ENCODE measurements at places on chromosomes 3 and 15.
A peak's percentile ranks its signal among the peaks of the same experiment; 100 is the strongest.

- DNase-seq = no peak
Observed at GRCh38 chr3:58408906-58409305, 24.7 kb downstream of the PDHB start.

DNA sequence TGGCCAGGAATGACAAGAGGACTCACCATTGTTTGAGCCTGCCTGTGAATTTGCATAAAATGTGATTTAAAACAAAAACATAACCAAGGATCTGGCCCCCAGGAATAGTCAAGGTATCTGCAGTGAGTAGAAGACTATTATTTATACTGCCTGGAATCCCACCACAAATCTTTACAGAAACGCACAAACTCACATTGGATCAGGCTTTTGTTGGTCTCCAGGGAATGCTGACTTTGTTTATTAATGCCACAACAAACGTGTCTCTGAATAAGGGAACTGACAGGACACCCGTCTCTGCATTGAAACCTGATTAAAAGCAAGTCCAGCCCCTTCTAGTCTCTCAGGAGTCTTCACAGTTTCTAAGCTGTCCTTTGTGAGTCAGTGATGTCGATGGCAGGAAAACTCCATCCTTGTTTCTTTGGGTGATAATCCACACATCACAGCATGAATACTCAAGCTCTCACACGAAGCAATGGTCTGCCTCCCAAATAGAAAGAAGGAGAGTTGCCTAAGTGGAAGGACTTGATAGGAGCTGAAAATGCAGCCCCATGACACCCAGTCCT is 37.7 kb downstream of the CLDN18 start:
- no peak for DNase-seq

DNA sequence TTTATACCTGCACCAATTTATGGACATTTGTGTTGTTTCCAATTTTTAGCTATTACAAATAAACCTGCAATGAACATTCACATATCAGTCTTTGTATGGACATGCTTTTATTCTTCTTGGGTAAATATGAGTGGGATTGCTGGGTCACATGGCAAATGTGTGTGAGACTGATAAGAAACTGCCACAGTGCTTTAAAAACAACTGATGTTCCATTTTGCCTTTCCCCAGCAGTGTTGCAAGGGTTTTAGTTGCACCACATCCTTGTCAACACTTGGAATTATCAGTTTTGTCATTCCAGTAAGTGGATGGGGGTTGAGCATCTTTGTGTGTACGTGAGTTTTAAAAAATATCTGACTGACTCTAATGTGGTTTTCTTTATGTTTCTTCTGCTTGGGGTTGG is 191.2 kb downstream of the PLCL2 start:
- DNase-seq = no peak

- no peak for DNase-seq
Observed at GRCh38 chr3:127073941-127074820, 91.3 kb downstream of the PLXNA1 start.

DNA sequence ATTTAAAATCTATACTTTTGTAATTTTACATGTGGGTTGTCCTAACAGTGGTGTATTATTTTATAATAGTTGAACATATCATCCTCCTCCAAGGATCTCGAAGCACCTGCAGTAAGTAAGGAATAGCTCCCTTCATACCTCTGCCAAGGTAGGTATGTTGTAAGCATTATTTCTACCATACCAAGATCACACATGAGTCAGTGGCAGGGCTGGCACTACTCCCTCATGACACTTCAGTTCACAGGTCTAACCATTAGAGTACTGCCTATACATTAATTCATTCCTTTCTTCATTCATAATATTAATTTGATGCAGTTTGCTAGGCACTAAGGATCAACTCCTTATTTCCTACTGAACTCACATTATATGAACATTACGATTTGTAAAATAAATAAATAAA is 11.9 kb upstream of the LEKR1 start:
- no peak for DNase-seq

GRCh38 chr15:58115692-58116091 is 22.5 kb upstream of the AQP9 start:
- DNase-seq = no peak

- DNase-seq = peak; percentile 15
Observed at GRCh38 chr3:9552252-9552999, 1.2 kb downstream of the LHFPL4 start.

GRCh38 chr3:126655887-126656286 is 963 bp upstream of the TXNRD3 start:
- DNase-seq = no peak

- peak; percentile 13 for DNase-seq
Observed at GRCh38 chr15:76840830-76841460, 64.2 kb downstream of the SCAPER start.

DNA sequence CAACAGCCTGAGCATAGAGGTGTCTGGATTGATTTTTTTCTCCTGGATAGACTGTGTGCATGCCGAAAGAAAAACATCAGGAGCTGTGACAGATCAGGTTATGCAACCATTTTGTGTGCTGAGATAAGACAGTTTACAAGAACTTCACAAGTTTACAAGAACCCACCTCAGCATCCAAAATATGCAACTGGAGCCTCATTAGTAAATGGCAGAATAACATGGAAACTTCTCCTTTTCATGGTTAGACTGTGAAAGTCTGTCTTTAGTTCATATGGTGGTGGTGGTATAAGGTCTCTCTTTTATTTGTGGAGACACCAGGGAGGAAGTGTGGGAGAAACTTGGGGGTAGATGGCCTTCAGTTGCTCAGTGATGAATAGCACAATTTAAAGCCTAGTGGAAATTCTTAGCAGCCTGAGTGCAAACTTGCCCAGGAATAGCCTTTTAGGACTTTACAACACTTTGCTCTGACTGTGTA is 3.7 kb upstream of the ZNF609 start:
- no peak for DNase-seq

GRCh38 chr15:77714023-77714422 is 81.3 kb upstream of the LINGO1 start:
- DNase-seq = no peak

- no peak for DNase-seq
Observed at GRCh38 chr15:58361273-58361759, 70.5 kb upstream of the LIPC start.

GRCh38 chr3:115098354-115099073 is 48.6 kb downstream of the ZBTB20 start:
- DNase-seq = no peak

DNA sequence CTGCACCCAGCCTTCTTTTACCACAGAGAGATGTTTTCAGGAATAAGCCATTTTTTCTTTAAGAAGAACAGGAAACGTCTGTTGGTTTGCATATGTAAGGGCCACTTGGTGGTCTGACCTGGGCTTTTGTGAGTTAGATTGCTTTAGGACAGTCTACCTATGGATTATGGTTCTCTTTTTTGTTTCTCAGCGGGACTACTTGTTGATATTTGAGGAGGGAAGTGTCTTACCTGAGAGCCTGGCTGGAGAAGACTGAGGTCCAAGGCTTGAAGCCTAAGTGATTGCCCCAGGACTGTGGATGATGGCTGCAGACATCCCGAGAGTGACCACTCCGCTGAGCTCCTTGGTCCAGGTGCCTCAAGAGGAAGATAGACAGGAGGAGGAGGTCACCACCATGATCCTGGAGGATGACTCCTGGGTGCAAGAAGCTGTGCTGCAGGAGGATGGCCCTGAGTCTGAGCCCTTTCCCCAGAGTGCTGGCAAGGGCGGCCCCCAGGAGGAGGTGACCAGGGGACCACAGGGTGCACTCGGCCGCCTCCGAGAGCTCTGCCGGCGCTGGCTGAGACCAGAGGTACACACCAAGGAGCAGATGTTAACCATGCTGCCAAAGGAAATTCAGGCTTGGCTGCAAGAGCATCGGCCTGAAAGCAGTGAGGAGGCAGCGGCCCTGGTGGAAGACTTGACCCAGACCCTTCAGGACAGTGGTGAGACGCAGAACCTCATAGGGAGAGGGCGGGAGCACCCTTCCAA is 3.0 kb downstream of the ZSCAN2 start:
- no peak for DNase-seq

DNA sequence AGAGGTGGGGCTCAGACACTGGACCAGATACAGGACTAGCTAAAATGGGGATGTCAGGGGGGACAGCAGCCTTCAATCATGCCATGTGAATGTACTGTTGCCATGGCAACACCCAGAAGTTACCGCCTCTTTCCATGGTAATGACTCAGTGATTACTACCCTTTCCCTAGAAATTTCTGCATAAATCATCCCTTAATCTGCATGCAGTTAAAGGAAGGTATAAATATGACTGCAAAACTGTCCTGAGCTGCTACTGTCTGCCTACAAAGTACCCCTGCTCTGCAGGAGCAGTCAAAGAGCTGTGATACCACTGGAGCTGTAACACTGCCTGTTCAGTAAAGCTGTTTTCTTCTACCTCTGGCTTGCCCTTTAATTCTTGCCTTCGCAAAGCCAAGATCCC is 168.2 kb downstream of the PEAK1 start:
- DNase-seq = no peak

GRCh38 chr3:166444336-166444735 is 607.1 kb upstream of the BCHE start:
- DNase-seq = no peak

- DNase-seq = no peak
Observed at GRCh38 chr3:113054552-113054951, 63.8 kb downstream of the GTPBP8 start.

DNA sequence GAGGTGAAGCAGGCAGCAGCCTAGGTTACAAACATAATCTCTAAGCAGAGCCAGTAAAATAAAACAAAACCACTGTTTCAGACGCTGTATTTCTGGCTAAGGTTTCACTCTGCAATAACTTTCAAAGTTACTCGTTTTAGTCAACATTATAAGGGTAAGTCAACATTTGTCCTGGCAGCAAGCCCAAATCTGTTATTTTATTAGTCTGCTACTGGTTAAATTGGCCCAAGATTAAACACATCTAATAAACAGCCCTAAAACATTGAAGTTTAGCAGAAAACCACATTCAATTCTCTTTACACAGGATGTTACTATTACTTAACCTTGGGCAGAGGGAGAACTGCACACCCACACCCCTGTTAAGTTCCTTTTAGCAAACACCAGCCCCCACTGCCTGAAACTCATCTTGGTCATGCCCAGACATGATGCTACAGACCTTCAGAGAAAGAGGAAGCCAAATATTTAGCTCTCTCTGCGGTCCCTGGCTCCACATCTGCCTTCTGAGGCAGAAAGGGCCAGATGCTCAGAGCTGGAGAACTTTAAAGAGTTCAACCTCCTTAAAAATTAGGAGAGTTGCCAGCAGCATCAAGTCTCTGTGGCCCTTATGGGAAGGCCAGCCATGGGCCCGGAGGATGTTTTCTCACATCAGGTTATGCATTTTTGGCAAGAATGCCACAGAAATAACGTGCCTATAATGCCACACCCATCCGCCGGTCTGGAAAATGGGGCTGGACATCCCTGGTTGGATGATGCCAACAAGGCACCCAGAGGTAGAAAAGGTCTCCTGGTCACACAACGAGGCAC is 17.9 kb downstream of the ARHGEF3 start:
- DNase-seq = no peak

GRCh38 chr3:119322835-119323722 is 28.9 kb downstream of the ARHGAP31 start:
- peak; percentile 67 for DNase-seq

DNA sequence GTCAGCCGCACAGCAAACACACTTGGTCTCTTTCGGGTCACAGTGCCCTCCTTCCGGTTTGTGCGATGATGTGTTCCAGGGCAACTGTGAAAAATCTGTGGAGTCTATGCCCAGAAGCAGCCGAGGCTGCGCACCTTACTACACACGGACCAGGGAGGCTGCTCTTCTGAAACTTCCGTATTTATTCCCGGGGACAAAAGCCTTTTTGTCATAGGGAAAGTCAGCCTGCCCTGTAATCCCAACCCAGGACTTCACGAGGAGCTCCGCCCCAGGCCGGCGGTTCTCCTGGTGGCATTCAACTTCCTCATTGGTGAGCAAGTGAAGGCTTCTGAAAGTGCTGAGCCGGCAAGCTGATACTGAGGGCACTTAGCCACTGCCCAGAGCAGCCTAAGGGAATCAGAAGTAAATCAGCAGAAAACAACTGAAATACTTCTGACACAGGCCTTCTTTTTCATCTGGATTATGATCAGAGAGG is 126.5 kb downstream of the FMN1 start:
- no peak for DNase-seq

DNA sequence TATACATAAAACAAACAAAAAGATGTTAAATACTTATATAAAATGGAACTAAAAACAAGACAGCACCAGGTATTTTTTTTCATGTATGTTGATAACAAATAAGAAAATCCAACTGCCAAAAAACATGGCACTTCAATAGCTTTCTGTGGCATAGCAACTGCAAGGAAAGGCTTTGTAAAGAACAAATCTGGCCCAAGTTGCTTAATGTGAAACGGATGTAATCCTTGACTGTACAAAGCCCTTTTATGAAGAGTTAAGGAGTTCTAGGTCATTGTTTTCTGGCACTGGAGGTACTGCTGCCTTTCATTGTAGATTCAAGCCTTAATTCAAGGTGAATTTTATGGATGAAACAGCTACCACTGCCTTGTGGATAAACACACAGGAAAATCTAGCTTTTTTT is 68.8 kb upstream of the SLC12A8 start:
- no peak for DNase-seq

DNA sequence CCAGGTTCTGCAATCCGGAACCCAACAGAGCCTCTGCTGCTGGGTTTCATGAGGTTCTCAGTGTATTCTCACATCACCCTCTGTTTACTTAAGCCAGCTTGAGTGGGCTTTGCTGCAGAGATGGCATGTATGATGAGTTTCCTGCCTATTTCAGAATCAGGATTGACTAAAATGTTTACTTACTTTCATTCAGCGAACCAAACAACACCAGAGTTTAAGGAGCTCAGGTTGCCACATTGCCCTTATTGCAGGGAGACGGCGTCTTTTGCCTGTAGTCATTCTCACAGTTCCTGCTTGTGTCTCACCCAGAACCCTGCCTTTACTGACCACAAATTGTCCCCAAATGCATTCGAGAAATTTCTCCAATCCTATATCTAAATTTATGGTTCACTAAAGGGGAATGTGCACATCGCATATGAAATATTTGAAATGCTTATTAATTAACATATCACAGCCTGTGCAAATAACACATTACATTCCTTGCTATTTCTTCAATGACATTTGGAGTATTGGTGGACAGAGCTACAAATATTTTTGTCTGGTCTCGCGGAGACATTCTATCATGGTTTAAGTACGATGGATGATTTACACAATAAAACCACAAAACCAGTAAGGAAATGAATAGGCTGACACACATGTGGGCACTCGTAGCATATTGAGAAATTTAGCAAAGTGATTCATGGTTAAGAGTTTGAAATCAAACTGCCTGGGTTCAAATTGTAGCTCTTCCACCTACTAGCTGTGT is 377.2 kb upstream of the CFAP20DC start:
- DNase-seq = no peak

DNA sequence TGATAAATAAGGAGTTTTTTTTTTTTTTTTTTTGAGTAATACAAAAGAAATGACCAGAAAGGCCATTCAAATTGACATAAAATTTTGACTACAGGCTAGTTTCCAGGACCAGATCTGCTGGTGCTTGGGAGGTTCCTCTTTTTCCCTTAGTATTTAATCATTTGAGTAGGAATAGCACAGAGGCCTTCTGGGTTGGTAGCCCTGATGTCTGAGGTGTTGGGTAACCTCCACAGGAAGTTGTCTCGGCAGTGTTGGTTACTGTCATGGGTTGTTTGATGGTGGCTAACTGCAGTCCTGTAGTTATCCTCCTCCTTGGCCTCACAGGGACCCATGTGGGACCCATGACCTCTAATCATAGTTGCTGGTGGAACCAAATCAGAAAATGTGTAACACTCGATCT is 91.1 kb downstream of the USP13 start:
- DNase-seq = no peak

Measured in NCI-H2227 treated with DMSO at 0.1 percent for 48 hours (cell line).